CD8-positive, alpha-beta memory T cell (primary cell): ENCODE measurements at places on chromosomes 5 and 9.

GRCh38 chr5:38680094-38680825, 123.8 kb upstream of the LIFR start:
- DNase-seq: no peak

GRCh38 chr5:147446523-147446922, 63.3 kb downstream of the DPYSL3 start:
- no peak for DNase-seq

DNA sequence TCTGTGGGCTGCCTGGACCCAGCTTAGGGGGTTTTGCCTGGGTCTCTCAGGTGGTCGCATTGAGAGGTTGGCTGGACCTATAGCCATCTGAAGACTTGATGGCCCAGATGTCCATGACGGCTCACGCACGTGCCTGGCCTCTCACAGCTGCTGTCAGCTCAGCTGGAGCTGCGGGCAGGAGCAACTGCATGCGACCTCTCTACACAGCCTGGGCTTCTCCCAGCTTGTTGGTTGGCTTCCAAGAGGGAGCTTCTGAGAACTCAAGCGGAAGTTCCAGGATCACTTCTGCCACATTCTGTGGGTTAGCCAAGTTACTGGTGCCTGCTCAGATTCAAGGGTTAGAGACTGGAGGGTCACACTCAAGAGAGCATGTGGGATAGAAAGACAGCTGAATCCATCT, 99.2 kb downstream of the DAPK1 start:
- no peak for DNase-seq

DNA sequence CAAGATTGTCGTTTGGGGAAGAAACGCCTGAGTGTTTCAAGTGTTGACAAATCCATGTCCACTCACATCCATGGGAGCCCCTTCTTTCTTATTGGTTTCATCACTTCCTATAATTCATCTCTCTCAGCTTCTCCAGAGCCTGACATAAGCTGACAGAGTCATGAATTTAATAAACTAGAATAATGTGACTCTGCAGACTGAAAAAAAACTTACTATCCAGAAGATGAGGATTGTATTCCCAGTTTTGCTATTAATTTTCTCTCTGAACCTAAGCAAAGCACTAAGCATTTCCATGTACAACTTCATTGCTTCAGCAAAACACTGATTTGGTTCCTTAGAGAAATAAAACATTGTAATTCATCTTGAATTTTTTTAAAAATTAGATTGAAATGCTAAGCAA, 691.8 kb downstream of the MTRR start:
- no peak for DNase-seq

DNA sequence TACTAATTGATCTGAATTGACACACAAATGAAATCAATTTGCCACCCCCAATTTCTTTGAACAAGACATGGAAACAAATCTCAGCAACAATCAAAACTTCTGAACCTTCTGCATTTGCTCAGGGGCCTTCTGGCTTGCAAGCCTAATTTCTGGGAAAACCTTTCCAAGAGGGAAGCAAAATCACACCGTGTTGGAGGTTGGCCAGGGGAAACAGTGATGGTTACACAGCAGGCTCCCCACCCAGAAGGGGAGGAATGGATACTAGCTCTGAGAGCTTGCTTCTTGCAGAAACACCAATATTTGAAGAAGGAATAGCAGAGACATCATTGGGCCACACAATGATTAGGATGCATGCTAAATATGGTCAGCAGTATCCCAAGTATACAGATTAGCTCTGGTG, 488.6 kb upstream of the TRPC7 start:
- no peak for DNase-seq

GRCh38 chr9:126738553-126738952, 66.3 kb upstream of the ZBTB43 start:
- no peak for DNase-seq

DNA sequence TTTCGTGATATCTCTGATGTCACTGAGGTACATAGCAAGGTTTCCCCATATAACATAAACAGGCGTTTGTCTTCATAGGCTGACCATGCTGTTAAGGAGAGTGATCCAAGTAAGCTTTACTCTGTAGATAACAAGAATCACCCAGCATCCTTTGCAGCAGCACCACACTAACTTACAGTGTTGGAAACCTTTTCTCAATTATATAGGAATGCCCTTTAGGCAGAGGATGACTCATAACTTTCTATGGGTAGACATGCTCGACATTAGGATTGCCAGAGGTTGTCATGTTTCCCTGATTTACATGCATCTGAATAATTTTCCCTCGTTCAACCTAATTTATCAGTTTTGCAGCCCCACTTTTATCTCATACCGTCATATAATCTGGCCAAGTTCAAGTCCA, 870.0 kb upstream of the CDH9 start:
- no peak for DNase-seq

- no peak for DNase-seq
These were observed 55.0 kb upstream of the BNC2 start for GRCh38 chr9:16925426-16925825.

DNA sequence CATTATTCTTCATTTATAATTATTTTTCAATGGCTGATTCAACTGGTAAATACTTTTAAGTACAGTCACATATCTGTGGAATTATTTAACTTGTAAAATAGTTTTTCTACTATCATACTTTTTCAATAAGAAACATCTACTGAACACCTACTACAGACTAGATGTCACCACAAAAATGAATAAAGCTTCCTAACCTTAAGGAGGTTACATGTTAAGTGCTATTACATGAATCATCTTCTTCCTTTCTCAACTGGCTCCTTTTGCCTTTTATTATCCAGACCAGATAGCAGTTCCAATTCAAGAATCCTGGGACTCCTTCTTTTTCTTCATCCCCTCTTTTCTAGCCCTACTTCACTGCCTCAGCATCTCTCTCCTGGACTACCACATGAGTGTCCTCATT, 4.7 kb downstream of the PGGT1B start:
- DNase-seq: no peak

DNA sequence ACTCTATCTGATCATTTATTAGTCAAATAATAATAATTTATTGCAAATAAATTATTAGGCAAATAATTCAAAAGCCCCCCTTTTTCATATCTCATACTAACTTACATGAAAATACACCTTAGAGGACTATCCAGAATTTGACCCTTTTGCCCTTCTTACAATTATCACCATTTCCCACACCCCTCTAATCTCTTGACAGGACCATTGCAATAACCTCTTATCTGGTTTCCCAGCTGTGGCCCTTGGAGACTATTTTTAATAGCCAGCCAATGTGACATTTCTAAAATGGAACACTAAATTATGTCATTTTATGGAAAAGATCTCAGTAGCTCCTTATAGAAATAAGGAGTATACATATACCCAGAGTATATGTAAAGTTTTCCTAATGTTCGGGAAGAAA, 588.4 kb upstream of the COX7C start:
- no peak for DNase-seq

DNA sequence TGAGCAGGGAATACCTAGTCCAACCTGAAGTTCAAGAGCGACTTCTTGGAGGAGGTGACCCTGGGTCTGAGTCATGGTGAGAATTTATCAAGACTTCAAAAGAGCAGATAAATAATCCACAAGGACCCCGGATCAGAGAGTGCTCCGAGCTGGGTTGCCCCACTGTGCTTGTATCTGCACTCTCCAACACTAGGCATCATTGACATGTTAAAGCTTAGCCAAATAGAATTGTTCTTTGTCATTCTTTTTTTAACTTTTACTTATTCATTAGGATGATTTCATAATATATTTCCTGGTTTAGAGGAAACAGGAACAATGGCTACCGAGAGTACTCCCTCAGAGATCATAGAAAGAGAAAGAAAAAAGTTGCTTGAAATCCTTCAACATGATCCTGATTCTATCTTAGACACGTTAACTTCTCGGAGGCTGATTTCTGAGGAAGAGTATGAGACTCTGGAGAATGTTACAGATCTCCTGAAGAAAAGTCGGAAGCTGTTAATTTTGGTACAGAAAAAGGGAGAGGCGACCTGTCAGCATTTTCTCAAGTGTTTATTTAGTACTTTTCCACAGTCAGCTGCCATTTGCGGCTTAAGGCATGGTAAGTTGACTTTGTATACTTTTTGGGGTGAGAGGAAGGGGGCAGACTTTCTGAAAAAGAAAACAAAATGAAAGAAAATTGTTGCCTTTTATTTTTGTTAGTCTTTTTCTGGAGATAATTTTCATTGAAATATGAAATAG, at the start of gene CARD6:
CARD6 (plus strand) TSS at position 300 of the 738 bp plus-strand sequence; CDS start at position 316, 16 bp downstream.
- no peak for DNase-seq

- DNase-seq: no peak
These were observed 40.1 kb downstream of the SLC1A1 start for GRCh38 chr9:4530375-4530774.

DNA sequence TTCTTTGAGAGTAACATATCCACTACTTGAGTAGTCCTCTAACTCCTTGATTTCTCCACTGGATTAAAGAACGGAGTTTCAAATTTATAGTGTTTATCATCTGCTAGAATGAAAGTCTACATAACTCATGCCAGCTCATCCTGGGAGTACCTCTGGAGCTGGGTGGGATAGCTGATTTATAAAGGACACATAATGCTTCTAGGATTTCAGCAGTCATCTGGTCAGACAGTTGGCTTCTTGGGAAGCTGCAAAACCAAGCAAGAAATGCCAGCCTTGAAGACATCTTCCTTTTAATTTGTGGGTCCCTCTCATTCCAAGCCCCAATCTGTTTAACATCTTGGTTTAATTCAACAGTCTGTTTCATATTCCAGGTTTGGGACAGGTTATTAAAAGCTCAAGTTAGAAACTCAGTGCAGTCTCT, 3.2 kb downstream of the GALNT10 start:
- no peak for DNase-seq

DNA sequence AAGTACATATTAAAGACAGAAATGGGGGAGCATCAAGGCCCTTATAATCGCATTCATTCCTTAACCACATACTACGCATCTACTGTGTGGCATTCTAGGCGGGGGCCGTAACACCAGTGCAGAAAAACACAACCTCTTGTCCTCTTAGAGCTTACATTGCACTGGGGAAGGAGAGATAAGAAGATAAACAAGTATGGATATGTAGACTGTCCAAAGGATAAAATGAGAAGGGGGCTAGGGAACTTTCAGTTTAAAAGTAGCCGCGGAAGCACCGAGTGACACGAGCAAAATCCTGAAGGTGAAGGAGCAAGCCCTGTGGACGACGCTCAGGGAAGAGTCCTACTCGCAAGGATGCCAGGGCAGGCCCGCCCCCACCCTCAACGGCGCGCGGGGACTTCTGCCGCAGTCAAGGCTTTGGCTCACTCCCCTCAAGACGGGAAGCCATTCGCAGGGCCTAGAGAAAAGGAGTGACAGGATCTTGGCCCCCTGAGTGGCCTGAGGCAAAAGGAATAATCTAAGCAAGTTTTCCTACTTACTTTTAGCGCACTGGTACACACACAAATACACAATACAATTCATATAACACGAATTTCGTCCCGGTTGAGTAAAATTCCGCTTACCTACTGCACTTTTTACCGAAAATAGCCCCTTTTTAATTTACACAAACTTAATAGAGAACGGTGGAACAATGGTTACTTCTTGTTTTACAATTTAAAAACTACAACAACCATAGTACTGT, 1.3 kb upstream of the NIPBL start:
- peak; percentile 43 for DNase-seq

- no peak for DNase-seq
These were observed 40.5 kb downstream of the ITGA2 start for GRCh38 chr5:53029608-53030007.

DNA sequence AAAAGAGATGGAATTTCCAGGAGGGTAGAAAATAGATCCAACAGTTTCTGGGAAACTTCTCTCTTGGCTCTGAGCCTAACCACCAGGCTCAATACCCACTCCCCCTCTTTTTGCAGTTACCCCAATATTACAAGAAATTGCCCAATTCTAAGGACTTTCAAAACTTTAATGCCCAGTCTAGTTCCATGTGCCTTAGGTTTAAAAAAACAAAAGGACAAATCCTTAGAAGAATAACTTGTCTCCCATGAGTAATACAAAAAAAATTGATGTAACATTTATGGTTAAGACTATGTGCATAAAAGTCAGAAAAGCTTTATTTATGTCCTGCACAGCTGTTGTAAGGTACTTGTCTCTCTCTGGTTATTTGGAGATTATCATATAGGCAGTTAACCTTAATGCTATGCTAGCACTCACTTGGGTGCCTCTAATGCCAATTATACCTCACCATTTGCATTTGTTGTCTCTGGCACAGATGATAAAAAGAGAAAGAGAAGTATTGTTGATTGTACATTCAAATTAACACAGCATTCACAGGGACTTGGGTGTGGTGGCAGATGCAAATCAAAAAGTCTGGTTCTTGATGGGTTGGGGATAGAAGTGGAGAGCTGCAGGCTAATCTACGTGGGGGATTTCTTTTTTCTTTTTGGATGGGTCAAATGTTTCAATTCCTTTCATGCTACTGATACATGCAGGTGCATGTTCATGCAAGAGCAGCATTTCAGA, 159.4 kb downstream of the PIK3R1 start:
- no peak for DNase-seq

DNA sequence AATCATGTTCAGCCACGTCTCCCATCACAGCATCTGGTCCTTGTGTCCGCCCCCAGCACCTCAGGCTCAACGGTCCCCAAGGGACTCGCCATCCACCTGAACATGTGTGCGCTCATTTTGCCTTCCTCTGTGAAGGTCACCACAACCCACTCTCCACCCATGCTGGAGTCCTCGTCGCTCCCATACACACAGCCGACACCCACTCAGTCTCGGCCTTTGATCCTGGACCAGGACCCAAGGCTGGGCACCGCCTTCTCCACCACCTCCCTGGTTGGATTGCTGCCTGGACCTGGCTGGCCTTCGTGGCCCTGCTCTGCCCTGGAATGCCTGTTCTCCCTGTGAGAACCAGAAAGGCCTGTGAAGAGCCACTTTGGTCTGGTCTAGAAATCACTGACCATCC, 60.3 kb downstream of the UBE2QL1 start:
- no peak for DNase-seq

- DNase-seq: no peak
These were observed 46.2 kb upstream of the FABP6 start for GRCh38 chr5:160183075-160183474.

DNA sequence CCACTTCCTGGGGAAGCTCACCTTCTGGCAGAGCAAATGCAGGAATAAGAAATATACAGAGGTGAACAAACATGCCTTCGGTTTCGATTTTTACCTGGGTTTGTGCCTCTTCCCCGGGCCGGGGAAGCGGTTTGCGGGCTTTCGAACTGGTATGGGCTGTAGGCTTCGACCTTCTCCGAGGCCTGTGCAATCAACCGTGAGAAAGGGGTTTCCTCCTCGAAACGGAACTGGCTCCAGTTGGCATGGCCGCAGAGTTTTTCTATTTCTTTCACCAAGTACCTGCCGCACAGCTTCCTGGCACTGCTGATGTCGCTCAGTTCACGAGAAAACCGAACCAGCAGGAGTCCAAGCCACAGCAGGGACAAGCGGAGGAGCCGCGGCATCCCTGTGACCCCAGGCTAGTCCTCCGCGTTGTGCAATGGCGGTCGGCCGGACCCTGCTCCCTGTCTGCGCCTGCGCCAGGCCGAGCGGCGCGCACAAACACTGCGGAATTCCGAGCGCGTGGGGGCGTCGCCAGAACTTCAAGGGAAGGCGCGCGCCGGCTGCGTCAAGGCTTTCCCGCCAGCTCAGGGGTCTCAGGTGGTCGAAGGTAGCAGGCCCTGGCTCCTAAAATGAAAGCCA, at the start of gene INSL6:
INSL6 (minus strand) TSS at position 420 of the 621 bp plus-strand sequence; CDS start at position 383, 37 bp downstream.
- no peak for DNase-seq
